ENCODE measurements at places on chromosomes 4 and X.

GRCh38 chr4:95087657-95088455 lies 330.1 kb downstream of the BMPR1B start:
- no peak for DNase-seq

DNA sequence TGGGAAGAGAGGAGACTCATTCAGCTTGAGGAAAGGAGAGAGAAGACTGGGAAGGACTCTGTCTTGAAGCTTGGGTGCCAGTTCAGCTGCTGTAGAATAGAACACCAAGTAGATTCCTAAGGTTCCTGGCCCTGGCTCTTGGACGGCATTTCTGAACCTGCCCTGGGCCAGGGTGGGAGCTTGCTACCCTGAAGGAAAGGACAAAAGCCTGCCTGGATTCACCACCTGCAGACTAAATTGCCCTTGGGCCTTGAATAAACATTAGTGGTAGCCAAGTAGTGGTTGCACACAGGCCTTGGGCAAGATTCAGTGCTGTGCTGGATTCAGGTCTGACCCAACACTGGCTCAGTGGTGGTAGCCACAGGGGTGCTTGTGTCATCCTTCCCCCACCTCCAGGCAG lies 588.4 kb upstream of the AMOT start:
- no peak for DNase-seq

GRCh38 chrX:33128048-33128805 lies 83.1 kb downstream of the DMD start:
- no peak for DNase-seq

GRCh38 chr4:25814301-25815136 lies 48.3 kb downstream of the SEL1L3 start:
- peak; percentile 23 for DNase-seq

DNA sequence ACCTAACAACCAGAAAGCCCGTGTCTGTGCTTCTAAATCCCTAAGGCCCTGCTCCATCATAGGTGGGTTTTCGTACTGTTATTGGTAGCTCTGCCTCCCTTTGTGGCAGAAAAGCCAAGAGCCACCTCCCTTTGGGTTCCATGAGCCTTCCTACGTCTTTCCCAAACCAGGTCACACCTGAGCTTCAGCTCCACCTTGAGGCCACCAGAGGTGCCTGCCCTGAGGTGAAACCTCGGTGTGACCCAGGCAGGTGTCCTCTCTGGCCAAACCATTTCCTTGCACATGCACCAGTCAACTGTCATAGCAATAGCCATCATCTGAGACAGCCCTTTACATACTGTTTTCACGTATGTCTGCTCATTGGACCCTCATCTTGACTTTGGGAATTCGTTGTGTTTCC lies 188.0 kb upstream of the RBPJ start:
- DNase-seq: no peak

DNA sequence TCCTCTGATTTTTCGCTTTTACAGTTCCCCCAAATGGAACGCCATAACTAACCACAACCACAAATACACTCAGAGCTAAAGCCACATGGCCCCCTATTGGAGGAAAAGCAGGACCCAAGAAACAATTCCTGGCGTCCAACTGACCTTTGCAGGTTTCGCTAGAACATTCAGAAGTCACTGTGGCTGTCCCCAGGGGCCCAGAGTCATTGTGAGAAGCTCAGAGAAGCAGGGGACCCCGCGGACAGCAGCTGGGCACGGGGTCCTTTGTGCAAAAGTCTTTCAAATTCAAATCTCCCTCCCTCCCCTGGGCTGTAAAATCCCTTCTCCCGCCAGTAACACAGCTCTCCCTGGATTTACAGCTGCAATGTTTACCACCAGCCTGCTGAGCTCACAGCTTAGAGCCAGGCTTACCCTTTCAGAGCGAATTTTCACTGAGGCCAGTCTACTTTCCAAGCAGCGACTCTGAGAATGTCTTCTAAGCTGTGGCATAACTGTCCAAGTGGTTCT lies 214.8 kb downstream of the CRLF2 start:
- DNase-seq: no peak

DNA sequence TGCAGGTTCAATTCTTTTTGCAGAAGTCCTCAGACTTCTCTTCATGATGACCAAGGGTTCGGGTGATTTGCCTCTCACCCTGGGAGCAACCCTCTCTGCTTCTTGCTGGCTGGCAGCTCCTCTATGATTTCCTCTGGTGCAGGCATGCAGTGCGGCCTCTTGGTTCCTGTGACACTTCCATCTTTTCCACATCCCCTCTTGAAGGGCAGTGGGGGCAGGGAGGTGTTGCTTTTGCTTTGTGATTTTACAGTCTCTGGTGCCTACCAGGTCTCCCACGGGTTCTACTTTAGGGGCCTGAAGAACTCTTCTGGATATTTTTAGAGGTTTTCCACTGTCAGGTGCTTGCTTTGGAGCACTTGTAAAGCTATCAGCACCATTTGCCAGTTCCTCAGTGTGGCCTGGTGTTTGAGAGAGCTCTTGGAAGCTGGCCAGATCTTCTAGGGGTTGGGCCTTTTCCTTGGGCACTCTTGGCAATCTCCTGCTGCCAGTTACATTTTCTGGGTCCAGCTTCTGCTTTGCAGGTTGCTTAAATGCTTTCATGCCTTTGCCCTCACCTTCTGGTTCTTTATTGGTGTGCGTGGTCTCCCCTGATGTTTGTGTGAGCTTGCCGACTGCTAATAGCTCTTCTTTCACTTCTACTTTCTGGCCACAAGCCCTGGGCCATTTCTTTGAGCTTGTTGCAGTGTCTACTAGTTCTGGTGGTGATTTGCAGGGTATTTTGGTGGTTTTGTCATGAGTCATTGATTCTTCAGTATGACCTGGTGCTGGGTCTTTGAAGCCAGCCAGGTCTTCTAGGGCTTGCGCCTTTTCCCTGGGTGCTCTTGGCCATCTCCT lies 11.5 kb upstream of the CHST7 start:
- DNase-seq: no peak

DNA sequence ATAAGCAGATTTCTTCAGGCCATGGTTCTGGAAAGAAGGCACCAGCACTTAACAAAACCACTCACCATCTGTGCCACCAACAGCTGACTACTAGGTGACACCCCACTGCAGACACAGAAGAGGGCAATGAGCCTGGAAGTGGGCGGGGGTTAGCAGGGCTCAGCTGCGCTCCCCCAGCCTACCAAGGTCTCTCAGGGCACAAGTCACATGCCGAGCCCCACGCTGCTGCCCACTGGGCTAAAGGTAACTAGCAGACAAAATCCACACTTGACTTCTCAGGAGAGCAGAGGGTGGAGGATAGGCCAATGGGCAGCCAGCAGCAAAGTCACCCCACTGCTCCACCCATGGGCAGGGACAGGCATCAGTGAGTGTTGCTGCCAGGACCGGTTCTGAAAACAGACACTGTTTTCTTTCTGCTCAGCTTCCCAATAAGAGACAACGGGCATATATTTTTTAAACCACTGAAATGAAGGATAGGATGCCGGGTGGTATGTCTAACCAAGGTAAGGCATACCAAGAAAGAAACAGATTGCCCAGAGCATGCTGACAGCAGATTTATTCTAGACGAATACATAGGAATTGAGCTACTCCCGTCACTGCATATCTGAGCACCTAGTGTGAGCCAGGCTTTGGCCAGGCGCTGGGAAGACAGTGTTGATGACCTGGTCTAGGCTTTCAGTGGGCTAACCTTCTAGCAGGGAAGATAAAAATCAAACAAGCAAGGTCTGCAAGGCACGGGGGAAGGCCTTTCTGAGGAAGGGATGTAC lies 20.1 kb downstream of the ACSL1 start:
- DNase-seq: no peak

- no peak for DNase-seq
These were observed 89.5 kb downstream of the PTTG2 start for GRCh38 chr4:38049545-38050170.

DNA sequence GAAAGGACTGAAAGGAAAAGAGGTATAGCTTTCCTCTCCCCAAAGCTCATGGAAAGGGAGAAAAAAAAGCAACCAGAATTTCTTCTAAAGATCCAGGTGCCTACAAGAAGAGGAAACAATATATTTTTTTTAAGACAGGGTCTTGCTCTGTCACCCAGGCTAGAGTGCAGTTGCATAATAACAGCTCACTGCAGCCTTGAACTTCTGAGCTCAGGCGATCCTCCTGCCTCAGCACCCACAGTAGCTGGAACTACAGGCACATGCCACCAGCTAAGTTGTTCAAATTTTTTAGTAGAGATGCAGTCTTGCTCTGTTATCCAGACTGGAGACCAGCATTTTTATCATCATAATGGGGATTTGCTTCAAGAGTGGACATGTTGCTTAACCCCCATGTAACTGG lies 30.5 kb upstream of the BBS12 start:
- DNase-seq: no peak

Data from hindlimb muscle (tissue), 1 donor.